ENCODE measurements at places on chromosomes 5 and 9. TPM values are rescaled to one million over a fixed set of nuclear protein-coding genes. Genes with fewer than 3 reads are reported as not detected.

The DMRT1 gene
- not detected for total RNA-seq

DNA sequence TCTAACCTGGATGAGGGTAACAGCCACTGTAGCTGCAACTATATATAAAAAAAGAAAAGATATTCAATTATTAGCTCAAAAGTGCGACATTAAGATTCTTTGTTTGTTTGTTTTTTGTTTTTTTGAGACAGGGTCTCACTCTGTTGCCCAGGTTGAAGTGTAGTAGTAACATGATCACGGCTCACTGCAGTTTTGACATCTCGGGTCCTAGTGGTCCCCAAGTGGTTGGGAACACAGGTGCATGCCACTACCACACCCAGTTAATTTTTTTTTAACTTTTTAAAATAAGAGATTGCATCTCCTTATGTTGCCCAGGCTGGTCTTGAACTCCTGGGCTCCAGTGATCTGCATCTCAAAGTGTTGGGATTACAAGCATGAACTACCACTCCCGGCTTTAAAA lies 61.8 kb downstream of the MEF2C start:
- no peaks in the 10 kb centered on the region for H3K4me1 ChIP-seq
- H3K36me3 ChIP-seq: no peaks in the 10 kb centered on the region
- no peak for DNase-seq
- no peak overlapping the region for H3K27ac ChIP-seq
- H3K27me3 ChIP-seq: no peaks in the 10 kb centered on the region

GRCh38 chr5:71907608-71908145 lies 188.6 kb downstream of the CARTPT start:
- no peaks in the 10 kb centered on the region for H3K4me1 ChIP-seq
- H3K27me3 ChIP-seq: no peaks in the 10 kb centered on the region
- no peak overlapping the region for H3K27ac ChIP-seq
- no peak for DNase-seq
- no peak overlapping the region for H3K4me3 ChIP-seq
- H3K36me3 ChIP-seq: no peaks in the 10 kb centered on the region

DNA sequence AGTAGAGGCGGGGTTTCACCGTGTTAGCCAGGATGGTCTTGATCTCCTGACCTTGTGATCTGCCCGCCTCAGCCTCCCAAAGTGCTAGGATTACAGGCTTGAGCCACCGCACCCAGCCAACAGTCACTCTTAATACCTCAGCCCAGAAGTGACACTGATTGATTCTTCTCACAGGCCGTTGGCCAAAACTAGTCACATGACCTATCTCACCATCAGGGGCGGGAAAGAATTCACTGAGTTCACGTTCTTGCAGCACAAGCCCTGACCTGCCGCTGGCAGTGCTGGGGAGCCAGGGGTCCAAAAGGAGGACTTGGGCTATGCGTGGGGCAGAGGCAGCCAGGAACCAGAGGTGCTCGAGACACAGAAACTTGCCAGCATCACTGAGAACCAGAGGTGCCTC lies 55.0 kb upstream of the CPLX2 start:
- no peaks in the 10 kb centered on the region for H3K4me1 ChIP-seq
- DNase-seq: no peak
- no peaks in the 10 kb centered on the region for H3K27me3 ChIP-seq
- H3K27ac ChIP-seq: no peak overlapping the region

The QRFP gene
- total RNA-seq: not detected

- no peaks in the 10 kb centered on the region for H3K36me3 ChIP-seq
- no peaks in the 10 kb centered on the region for H3K27me3 ChIP-seq
- H3K4me3 ChIP-seq: no peak overlapping the region
- H3K27ac ChIP-seq: no peak overlapping the region
These were observed 318.0 kb downstream of the PSAT1 start for GRCh38 chr9:78614892-78615291.

DNA sequence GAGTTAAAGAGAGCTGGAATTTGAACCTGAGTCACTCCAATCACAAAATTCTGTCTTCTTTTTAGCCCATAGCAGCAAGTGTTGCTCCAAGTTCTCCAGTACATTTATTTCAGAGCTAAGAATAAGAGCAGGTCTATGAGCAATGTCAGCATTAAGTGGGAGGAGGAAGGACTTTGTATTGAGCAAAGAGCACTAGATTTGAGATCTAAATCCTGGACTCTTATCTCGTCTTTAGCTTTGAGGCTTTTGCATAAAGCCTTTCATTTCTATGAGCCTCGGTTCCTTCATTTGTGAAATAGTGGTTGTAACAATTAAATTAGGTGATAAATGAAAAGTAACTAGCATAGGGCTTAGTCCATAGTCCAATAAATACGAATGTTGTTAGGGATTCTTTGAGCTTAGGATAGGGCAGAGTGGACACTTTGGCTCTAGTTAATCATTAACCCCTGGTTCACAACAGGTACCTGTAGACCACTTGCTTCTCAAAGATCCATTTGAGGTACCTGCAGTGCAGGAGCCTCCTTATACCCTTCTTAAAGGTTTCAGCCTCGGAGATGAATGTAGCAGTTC lies 464.1 kb upstream of the KLF4 start:
- no peak for DNase-seq
- no peaks in the 10 kb centered on the region for H3K27me3 ChIP-seq
- H3K27ac ChIP-seq: no peak overlapping the region
- H3K4me3 ChIP-seq: no peak overlapping the region
- no peaks in the 10 kb centered on the region for H3K36me3 ChIP-seq
- H3K4me1 ChIP-seq: no peaks in the 10 kb centered on the region

- no peak overlapping the region for H3K4me3 ChIP-seq
- no peak overlapping the region for H3K27ac ChIP-seq
- H3K4me1 ChIP-seq: no peaks in the 10 kb centered on the region
- no peaks in the 10 kb centered on the region for H3K36me3 ChIP-seq
These were observed 130.6 kb upstream of the EPB41L4A start for GRCh38 chr5:112549605-112550166.

The HARS2 gene
- total RNA-seq: 12.0 TPM

DNA sequence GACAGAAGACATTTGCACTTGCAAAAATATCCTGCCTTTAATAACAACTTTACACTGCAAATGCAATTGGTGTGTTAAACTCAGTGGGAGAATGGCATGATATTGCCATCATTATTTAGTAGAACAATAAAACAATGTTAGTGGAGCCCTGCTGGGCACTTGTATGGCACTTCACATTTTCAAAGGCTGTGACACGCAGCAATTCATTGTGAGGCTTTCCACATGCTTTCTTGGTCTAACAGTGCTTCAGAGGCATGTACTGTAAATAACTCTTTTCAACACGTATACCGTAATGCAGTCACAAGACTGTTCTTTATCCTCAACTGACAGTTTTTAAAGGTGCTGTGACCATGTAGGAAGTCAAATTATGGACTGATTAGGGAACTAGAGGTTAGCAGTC lies 155.5 kb upstream of the EPB41L4A start:
- DNase-seq: no peak
- H3K27me3 ChIP-seq: no peaks in the 10 kb centered on the region

DNA sequence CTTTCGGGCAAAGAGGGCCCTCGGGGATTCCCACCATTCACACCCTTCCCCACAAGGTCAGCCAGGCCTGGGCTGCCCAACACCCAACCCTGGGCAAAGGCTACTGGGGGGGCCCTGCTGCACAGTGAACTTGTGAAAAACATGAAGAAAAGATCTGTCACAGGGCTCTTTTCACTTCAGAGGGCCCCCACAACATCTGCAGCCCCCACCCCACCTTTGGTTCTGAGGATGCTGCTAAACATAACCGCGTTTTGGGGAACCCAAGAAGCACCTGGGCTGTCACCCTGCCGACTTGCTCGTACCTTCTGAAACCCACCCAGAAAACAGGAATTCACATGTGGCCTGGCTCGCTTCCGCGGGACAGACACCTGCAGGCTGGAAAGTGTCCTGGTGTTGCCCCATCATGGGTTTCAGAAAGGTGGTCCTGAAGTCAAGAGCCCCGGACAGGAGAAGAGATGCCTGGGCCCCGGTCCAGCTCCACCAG lies 29.3 kb downstream of the B4GALT1 start:
- no peak for DNase-seq
- no peaks in the 10 kb centered on the region for H3K27me3 ChIP-seq
- no peak overlapping the region for H3K4me3 ChIP-seq
- H3K27ac ChIP-seq: no peak overlapping the region
- peaks cover 97% of the 10 kb centered on the region for H3K4me1 ChIP-seq
- H3K36me3 ChIP-seq: peaks cover 13% of the 10 kb centered on the region

The MACROH2A1 gene
- 40.0 TPM for total RNA-seq
